DMS79 treated with DMSO at 0.1 percent for 48 hours (cell line): ENCODE measurements at places on chromosomes 12 and 14.

DNA sequence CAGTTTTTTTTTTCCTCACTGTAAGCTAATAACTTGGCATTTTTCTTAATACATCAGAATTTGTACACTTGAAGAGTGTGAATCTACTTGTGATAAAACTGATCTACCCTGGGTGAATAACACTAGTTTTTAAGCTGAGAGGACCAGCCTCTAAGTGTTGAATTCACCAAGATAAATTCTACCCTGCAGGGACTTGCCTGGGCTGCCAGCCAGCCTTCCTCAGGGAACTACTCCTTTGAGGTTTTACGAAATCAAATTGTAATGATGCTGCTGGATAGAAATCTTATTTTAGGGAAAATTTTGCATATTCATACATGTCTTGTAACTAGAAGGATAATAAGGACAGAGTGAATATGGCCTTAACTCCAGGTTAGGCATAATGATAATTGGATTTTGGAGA is 1.9 kb downstream of the MED21 start:
- no peak for DNase-seq

GRCh38 chr12:2498964-2499500 is 295.7 kb upstream of the FKBP4 start:
- DNase-seq, result peak; percentile 69

DNA sequence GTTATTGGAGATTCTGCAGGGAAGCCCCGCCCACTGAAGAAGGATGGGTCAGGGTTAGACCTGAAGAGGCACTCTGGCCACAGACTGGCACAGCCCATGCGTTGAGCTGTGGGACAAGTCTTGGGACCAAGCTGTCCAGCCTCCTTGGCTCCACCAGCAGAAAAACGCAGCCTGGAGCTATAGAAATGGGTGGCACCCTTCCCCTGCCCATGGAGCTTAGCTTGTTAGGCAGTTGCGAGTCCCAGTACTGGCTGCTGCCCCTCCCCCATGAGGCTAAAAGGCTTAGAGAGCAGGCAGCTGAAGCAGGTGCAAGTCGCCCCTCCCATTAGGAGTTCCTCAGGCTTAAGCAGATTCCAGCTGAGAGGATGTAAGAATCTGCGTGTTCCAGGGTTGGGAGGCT is 1124.0 kb upstream of the TMEM132C start:
- no peak for DNase-seq

DNA sequence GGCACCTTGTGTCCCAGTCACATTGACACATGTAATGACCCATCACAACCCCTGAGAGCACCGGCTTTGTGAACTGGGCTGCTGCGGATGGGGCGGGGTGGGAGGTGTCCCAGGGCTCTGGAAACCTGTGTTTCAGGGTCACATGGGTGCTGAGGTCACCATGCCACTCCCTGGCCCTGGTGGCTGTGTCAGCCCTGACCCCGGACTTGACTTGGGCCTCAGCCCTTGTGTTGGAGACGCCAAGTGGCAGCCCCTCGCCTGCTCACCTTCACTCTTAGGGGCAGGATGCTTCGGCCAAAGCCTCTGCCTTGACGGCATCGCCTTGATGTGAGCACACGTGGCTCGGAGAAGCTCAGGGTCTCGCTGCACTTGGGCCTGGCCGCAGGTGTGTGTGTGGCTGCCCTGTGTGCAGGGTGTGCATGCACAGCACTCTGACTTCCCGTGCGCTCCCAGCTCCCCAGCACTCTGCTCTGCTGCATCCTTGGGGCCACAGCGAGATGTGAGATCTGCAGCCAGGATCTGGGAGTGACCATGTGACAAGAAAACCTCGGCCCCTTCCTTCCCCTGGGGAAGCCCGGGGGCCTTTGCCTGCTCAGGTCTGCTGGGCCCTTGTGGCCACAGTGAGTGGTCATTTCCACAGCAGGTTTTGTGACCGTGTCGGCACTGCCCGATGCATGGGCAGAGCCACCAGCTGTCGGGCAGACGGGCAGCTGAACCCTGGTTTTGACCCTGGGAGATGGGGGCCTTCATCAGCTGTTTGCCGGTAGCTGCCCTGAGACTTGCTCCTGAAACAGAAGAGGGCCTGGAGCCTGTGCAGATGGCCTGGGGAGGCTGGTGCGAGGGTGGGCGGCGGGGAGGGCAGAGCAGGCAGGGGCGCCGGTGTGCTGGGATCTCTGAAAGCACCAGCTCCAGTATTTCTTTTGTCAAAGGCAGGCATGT is 167.4 kb downstream of the KIF26A start:
- DNase-seq, result no peak

- no peak for DNase-seq
Measured at GRCh38 chr12:32273712-32274111, 125.6 kb upstream of the FGD4 start.

GRCh38 chr12:104478396-104479122 is 21.8 kb downstream of the CHST11 start:
- no peak for DNase-seq

DNA sequence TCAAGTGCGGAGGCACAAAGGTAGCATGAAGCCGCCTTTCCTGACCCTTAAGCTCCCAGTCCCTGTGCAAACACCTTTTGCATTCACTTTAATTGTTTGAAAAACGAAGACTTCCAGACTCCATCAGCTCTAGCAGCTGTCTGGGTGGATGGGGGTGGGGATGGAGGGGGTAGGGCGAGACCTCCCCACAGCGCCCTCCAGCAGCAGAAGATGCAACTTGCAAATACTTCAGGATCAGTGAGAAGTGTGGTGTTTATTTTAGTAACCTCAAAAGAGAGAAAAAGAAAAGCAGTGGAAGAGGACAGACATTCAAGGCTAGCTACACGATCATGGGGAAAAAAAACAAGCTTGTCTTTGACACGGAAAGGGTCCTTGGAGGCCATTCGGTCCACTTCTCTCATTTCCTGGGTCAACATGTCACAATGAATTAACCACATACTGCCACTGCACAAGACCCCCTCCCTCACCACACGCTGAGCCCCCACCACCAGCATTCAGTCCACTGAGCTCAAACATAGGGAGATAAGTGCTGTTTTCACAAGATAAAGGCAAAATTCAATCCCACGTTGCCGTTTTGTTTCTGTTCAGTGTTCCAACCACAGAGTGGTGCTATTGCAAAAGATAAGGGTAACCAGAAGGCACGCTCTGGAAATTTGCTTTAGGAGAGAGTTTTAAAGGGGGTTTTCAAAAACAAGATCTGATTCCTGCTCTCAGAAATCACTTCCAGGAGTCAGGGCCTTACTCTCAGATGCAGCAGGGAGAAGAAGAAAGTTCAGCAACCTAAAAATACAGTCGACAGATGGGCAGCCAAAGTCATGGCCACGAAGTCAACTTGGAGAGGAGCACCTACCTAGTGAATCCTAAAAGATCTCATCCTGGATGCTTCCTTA is 3.3 kb upstream of the NTF3 start:
- DNase-seq, result peak; percentile 69

GRCh38 chr14:58978343-58978742 is 210.1 kb upstream of the DAAM1 start:
- no peak for DNase-seq

- DNase-seq, result peak; percentile 24
Measured at GRCh38 chr14:67411370-67411769, 595 bp downstream of the PLEK2 start.

- DNase-seq, result no peak
Measured at GRCh38 chr14:86020841-86021240, 490.9 kb downstream of the FLRT2 start.

DNA sequence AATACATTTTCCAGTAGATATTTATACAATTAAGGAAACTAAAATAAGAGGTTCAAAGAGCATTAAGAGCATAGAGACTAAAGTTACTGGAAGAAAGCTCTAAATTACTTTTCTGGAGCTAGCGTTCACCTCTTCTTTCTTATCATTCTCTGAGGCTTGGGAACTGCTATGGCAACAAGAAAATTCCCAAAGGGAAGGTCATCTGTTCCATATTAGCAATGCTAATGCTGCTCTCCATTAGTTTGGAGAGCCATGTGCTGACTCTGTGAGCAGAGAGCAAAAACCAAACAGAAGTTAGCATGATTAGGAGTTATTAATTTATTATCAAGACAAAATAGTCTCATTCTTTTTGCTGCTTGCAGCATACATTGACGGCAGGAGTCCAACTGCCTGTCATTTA is 143.1 kb upstream of the SLC16A7 start:
- DNase-seq, result no peak

GRCh38 chr14:61104358-61104757 is 123.3 kb downstream of the SLC38A6 start:
- no peak for DNase-seq

DNA sequence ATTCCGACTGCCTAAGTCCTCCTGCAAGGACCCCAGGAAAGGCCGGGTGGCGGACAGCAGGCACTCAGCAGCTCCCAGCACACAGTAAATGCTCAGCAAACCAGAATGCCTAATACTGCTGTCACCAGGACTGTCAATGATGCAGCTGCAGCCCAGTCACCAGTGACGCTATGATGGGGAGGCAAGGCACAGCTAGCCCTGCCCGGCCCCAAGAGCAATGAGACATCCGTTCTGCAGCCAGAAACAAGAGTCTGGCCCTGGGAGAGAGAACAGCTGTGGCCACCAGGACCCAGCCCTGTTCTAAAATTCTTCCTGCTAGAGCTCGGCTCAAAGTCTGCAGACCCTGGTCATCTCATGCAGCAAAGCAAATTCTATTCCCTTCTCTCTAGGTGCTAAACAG is 69.8 kb downstream of the NCOR2 start:
- DNase-seq, result no peak

- no peak for DNase-seq
Measured at GRCh38 chr12:21539797-21540196, 13.7 kb downstream of the SPX start.

DNA sequence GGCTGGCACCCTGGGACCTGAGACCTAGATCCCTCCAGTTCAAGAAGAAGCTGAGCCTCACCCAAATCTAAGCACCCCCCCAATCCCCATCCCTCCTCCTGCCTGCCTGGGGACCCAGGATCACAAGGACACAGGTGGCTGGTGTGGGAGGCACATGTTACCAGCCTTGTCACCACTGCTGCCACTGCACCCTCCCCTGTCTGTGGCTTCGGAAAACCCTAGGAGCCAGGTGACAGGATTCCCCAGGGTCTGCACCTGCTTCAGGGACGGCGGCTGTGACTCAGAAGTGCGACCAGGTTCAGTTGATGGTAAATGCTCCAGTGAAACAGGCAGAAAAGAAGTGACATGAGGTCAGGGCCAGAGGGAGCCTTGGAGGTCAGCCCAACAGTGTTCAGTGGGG is 62.8 kb upstream of the FAM222A start:
- no peak for DNase-seq

- no peak for DNase-seq
Measured at GRCh38 chr12:45217846-45218245, 2.0 kb downstream of the ANO6 start.

GRCh38 chr12:9773216-9773877 is 12.6 kb upstream of the CD69 start:
- no peak for DNase-seq

DNA sequence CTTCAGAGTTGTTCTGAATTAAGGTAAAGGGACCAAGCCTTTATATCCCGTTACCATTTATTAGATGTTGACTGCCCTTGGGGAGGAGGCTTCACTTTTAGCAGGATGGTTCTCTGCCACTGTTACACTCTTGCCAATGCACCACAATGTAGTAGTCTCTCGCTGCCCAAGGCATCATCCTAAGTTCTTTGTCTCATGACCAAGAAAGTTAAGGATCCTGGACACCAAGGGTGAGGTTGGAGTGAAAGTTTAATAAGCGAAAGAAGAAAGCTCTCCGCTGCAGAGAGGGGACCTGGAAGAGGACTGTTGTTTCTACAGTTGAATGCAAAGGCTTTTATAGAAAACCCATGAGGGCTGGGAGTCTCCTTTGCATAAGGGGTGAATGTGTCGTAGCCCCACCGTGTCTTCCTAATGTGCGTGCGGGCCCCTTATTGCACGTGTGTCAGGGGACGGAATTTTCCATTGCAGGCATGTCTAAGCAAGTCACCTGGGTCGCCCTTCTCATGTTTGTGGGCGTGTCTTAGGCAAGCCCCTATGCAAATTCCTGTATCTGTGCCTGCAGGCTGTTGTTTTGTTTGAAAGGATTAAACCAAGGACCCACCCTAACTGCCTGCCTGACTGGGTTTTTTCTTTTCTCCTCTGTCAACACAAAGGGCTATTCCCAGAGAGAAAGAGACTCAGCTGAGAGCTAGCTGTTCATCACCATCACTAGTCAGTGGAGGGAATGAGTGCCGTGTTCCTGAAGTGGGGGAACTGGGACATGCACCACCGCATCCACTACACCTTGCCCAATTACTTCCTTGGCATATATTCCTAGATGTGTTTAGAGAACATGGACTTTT is 17.6 kb upstream of the RNASE1 start:
- DNase-seq, result no peak

DNA sequence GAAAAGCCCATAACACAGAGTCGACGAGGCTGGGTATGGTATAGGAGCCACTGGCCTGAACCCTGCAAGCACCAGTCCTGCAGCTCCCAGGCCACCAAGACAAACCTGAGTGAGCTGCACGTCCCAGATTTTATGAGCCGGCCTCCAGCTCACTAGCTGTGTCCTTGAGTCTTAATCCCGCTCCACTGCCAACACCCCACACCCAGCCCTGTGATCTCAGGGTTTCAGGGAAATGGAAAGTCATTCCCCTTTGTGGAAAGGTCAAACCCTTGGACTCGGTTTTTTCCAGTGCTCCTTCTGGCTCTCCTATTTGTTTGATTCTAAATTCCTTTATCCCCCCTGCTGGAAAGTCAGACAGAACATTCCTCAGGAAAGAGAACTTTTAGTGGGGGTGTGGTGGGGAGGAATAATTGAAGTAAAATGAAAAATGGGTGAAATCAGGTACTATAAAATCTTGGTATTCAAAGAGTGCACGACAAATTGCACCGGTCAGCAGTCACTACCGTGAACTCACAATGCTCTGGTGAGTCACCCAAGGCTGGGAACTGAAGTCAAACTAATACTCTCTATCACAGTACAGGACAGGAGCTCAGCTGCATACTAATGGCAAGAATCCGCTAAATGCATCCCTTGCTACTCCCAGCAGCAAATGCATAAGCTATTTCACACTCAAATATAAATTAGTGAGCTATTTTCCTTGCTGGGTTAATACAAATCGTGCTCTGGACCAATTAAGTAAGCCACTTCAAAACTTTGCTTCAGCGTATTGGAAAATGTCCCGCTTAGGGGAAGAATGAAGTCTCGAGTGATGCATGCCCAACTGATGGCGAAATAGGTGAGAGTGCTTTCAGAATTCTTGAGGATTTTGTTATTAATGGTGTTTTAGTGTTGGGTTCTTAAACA is 9.0 kb downstream of the PITPNM2 start:
- peak; percentile 88 for DNase-seq

DNA sequence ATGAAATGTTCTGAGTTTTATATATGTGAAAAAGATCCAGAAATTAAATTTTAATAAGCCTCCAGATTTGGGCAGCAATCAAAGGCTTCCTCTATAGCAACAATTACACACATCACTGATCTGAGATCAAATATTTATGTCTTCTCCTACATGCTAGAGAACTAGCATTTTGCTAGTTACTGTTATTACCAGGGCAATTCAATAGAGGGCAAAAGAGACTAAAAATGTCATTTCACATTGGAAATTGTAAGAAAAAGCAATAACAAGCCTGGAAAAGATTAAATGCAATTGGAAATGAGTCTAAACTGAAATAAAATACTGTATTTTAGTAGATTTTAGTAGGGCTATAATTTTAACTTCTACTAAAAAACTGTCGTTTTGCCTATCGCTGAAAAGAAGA is 32.6 kb upstream of the ANO6 start:
- no peak for DNase-seq

- peak; percentile 23 for DNase-seq
Measured at GRCh38 chr14:67413806-67414769, 2.1 kb upstream of the PLEK2 start.

GRCh38 chr12:58496411-58497190 is 423.7 kb downstream of the LRIG3 start:
- DNase-seq, result no peak

GRCh38 chr14:89652352-89652751 is 235.3 kb upstream of the FOXN3 start:
- no peak for DNase-seq

- peak; percentile 23 for DNase-seq
Measured at GRCh38 chr14:52895000-52895399, 55.9 kb downstream of the FERMT2 start.
